ENCODE measurements at places on chromosomes 1 and 21. TPM values are rescaled to one million over a fixed set of nuclear protein-coding genes. Genes with fewer than 3 reads are reported as not detected.

The MSH4 gene
- total RNA-seq = 0.19 TPM

The AJAP1 gene
- 0.09 TPM for total RNA-seq

The TNFSF4 gene
- 3.7 TPM for total RNA-seq

The MANEAL gene
- 1.5 TPM for total RNA-seq

The PTGS2 gene
- total RNA-seq = 1.8 TPM
